ENCODE measurements at places on chromosomes 1 and 21.
A peak's percentile ranks its signal among the peaks of the same experiment; 100 is the strongest.

DNA sequence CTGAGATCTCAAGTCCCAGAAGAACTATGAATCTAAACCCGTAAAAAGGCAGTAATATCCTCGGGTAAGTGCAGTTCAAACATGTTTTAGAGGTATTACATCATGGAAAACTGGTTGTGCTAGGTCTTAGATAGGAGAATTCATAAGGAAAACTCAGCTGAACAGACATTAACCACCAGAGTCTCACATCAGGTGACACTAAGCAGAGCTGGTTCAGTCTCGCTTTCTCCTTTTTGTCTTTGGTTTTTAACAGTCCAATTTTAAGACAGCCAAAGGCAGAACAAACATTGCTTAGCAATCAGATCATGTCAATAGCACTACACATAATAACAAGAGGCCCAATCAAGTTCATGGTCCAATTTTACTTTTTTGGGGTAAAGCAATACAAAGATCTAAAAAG is 63.1 kb upstream of the MUTYH start:
- DNase-seq, result peak; percentile 42

- DNase-seq, result no peak
Observed at GRCh38 chr1:208218237-208219097, 25.7 kb downstream of the PLXNA2 start.

GRCh38 chr1:51425955-51426354 is 93.1 kb downstream of the EPS15 start:
- no peak for DNase-seq

- no peak for DNase-seq
Observed at GRCh38 chr1:174075245-174075692, 53.1 kb upstream of the RC3H1 start.

- DNase-seq, result no peak
Observed at GRCh38 chr1:29258189-29258975, 22.1 kb downstream of the PTPRU start.

- no peak for DNase-seq
Observed at GRCh38 chr21:35850029-35850428, 210.3 kb downstream of the SETD4 start.

GRCh38 chr1:78839704-78840277 is 166.7 kb downstream of the ADGRL4 start:
- peak; percentile 91 for DNase-seq
